T-cell (primary cell): ENCODE measurements at places on chromosomes 6 and 20.

DNA sequence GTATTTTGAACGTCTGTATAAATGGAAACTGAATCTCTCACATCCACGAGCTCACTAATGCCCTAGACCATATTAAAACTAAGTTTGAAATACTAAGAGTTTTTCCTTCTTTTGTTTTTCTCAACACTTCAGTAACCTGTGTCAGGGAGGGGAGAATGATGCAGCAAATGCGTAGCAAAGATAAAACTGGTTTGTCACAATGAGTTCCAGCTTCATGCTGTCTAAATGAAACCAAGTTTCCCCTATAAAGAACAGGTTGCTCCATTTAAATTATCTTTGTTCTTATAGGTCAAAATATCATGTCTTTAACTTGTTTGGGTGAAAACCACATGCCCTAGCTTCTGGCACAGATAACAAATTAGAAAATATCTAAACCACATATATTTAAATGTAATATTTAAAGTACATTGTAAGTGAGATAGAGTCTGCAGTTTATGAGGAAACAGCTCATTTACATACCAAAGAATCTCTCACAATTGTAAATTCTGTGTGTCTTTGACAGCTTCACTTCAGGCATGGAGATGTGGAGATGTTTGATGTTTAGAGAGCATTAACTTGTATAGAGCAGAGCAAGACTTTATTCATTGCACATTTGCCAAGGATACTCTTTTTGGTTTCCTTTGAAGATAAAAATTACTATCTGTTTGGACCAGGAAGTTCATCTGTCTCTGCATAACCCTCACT is 7.3 kb downstream of the TRDN start:
- no peak for DNase-seq

DNA sequence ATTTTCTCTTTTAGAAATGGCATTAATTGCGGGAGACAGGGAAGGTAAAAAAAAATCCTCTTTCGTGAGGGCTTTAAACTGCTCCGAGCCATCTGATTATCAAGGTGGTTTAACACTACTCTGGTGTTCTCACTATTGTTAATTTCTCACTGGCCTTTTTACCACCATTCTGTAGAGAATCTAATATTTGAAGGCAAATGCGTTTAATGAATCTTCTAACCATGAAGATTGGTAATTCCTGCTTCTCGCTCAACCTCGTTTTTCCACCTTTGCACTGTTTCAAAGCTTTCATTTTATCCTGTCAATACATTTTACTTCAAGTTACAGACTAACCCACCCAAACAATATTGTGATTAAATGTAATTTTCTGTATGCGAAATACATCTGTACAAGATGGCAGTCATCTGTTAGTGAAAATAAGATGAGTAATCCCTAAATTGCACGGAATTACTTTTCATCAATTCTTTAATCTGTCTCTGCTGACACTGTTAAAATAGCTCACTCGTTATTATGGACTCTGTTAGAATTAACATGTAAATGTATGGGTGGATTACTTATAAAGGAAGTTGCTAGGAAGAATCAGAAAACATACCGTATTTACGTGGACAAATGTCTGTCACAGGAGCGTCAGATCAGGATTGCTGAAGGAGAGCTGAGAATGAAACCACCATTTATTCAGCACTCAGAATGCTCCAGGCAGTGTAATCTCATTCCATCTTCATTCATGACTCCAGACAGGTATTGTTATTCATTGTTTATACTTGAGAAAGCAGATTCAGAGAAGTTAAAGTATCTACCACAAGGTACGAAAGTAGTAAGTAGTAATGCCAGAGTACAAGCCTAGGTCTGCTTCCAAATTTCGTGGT is 1.1 kb upstream of the LCA5 start:
- DNase-seq = no peak

DNA sequence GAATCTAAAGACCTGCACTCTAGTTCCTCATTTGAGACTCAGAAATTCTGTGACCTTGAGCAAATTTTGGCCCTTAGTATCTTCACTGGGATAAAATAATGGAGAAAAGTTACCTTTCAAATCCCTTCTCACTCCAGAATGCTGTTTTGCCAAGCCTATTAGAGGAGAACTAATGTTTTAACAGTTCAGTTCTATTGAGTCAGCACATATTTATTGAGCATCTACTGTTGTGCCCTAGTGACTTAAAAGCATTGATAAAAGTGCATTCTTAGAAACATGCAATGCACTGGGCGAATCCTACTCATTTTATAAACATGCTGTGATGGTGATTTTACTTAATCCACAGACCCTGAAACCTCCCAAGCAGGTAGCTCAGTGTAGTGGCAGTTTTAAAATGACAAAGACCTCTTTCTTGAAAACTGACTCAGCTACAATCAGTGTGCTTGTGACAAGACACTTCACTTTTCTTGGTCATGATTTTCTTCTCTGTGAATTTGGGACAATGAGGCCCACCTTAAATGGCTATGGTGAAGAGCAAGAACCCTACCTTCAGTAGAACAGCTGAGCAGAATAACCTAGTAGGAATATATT is 312.0 kb downstream of the ALDH8A1 start:
- DNase-seq = no peak

GRCh38 chr20:48094944-48095343 is 309.7 kb upstream of the SULF2 start:
- DNase-seq = no peak

DNA sequence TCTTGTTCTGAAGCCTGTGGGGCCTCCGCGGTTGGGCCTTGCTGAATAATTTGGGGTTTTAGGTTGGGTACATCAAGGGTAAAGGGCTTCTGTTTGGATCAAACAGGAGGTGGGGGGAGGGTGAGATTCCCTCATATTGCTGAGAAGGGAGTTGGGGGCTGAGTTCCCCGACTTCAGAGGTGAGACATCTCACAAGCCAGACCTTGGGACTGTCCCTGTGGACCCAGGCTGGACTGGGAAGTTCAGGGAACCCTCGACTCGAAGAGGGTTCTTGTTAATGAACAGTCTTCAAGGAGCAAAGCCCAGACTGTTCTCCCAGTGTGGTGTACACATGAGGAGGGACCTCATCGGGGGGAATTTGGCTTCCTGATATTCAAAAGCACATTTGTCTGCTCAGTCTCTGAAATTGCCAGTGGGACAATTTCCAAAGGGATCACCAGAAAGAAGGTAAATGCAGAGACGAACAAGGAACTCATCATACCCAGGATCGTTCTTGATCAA is 118.5 kb downstream of the SYCP2 start:
- DNase-seq = no peak

- no peak for DNase-seq
Observed at GRCh38 chr6:130288065-130288464, 65.3 kb upstream of the SAMD3 start.

DNA sequence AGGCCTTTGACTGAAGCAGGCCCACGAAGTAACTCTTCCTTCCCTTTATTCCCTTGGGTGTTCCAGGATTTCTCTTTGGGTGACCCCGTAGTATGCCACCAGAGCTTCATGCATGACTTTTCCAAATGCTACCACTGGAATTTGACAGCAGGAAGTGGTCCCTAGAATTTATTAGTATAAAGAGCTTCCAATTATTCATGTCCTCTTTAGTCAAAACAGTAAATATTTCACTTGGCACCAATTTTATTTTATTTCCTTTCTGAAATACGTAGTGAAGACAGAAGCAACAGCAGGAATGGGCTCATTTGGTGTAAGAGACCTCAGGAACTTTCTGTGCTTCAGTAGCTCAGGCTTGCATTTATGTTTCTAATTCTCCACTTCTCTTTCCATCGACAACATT is 151.3 kb downstream of the LCA5 start:
- no peak for DNase-seq

DNA sequence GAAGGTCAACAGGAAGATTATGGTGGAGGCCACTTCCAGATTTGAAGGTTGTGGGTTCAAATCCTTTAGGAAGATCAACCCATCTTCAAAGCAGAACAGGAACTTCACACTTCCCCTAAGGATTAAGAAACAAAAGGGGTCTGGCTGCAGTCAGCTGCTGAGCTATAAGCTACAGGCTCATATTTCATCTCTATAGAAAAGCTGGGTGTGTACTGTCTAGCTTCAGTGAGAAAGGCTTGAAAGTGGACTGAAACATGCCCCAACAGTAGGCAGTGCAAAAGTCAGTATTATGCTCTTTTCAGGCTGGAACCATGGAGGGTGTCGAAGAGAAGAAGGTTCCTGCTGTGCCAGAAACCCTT is 60.1 kb upstream of the SPDEF start:
- DNase-seq = no peak

DNA sequence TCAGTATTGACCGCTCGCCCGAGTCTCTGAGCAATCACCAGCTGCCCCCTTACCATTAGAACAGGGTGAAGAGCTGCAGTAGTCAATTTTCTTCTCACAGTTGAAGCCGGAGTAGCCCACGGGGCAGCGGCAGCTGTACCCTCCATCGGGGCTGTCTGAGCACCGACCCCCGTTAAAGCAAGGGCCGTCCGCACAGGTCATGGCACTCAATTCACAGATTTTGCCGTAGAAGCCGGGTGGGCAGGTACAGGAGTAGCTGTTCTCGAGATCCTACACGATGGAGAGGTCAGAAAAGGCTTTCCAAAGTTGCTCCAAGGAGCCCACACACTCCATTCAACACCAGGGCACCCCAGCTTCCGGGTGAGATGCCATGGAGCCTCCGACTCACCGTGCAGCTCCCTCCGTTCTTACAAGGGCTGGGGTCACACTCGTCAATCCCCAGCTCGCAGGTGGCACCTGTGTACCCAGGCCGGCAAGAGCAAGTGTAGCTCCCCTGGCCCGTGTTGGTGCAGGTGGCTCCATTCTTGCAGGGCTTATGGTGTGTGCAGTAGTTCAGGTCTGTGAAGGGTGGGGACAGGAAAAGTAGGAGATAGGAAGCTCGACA is 5.9 kb downstream of the DLL1 start:
- DNase-seq = no peak

DNA sequence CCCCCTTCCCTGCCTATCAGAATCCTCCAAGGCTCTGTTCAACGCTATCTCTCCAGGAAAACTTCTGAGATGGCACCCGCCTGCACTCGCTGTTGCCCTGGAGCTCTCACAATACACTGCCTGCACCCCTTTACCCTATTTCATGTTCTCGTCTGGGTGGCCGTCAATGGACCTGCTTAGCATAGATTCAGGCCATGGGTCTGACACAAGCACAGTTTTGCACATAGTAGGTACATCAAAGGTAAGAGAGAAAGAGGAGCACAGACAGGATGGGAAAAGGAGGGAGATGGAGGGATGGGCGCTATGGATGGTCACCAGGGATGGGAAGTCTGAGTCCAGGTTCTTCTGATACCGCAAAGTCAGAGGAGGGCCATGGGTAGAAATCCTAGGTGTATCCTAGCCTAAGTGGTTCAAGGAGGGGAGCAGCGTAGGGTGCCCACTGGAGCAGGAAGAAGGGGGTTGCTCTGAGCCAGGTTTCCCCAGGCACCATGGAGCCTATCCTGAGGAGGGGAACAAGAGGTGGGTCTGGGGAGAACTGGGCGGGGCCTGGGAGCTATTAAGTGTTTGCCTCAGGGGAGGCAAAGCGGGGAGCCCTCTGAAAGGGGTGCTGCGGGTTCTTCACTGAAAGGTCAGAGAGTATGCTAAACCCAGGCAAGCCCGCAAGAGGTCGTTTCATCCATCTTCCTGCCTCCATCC is 89.3 kb downstream of the MRPL14 start:
- no peak for DNase-seq

- DNase-seq = peak; percentile 40
Observed at GRCh38 chr20:29873946-29874345, 1383.5 kb upstream of the DEFB115 start.

DNA sequence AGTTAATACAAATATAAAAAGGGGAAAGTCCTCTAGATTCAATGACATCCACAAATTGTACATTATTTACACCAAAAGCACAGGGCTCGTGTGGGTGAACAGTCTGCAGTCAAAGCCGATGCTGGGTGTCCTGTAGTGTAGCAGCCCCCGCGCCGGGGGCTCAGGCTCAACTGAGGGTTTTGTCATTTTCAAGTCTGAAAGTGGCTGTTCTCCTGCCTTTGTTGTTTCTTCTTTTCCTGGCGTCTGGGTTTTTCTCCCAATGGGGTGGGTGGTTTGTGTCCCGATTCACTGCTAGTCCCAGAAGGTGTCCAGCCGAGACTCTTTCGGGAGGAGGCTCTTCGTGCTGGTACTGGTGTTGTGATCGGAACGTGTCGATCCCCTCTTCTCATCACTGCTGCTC is 146.0 kb downstream of the ZMYND8 start:
- no peak for DNase-seq

GRCh38 chr6:156731396-156731795 is 45.8 kb upstream of the ARID1B start:
- DNase-seq = no peak

DNA sequence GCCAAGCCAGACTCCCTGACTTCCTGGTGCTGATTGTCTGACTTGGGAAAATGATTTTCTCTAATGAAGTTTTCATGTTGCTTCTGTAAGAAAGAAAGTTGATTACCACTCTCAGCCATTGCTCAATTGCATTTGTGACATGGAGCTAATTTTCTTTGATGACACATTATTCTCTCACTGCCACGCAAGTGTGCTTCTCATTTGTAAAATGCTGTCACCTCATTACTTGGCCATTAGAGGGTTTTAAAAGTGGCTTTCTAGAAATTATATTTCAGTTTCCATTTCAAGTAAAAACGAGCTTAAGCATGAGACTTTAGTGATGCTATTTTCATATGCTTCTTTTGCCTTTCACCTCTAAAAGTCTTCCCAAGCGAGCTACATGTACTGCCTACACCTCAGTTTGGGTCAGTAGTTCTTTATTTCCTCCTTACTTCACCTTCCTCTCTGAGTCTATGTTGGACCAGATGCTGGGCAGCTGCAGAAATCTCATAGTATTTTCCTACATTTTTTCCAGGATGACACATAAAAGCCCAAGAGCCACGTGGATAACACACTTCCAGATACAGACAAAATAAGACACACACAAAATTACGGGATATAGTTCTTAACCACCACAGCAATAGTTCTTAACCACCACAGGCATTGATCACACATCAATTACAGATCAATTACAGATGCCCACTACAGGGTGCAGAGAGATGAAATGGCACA is 6.3 kb upstream of the FAM210B start:
- DNase-seq = no peak

DNA sequence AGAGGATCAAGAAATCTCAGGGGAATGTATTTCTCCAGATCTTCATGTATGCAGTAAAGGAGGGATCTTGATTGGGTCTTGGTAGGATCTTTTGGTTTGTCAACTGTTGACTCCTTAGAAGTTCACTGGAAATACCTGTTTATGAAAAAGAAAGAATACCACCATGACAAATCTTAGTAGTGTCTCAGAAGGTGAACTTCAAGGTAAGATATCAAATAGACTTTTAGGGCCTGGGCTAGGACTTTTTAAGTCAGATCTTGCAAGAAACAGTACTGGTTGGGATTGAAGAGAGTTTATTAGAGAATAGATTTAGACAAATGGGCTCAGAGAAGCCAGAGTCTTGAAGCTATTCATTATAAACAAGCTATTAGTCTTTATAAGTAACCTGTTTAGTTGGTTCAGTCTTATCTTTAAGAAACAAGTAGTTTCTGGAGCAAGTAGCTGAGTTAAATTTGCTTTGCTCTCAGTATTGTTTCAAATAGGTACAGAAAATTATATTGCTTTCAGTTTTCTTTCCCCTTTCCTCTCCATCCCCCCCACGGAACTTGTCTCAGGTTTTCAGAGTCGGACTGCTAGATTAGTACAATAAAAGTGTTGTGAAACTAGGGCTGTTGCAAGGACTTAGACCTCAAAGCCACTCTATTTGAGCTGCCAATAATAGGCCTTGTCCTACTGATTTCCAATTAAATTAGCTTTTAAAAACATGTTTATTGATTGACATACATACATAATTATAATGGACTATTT is 529.1 kb upstream of the CITED2 start:
- no peak for DNase-seq
